ENCODE measurements at places on chromosomes 1 and 21.

GRCh38 chr1:21497466-21498061 is 11.7 kb upstream of the ALPL start:
- no peak for DNase-seq

GRCh38 chr1:151953409-151954094 is 40.1 kb downstream of the S100A10 start:
- no peak for DNase-seq

GRCh38 chr1:111222308-111223125 is 5.0 kb upstream of the CHI3L2 start:
- peak; percentile 64 for DNase-seq

DNA sequence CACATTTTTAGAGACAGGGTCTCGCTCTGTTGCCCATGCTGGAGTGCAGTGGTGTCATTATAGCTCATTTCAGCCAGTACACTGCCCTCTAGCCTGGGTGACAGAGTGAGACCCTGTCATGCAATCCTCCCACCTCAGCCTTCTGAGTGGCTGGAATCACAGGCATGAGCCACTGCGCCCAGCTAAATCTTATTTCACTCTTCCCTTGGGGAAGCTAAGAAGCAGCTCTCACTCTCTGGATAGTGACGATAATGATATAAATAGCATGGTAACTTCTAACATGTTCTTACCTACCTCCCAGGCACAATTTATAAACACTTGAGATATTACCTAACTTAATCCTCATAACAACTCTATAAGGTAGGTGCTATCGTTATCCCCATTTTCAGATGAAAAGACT is 24.9 kb downstream of the IQGAP3 start:
- DNase-seq: no peak

DNA sequence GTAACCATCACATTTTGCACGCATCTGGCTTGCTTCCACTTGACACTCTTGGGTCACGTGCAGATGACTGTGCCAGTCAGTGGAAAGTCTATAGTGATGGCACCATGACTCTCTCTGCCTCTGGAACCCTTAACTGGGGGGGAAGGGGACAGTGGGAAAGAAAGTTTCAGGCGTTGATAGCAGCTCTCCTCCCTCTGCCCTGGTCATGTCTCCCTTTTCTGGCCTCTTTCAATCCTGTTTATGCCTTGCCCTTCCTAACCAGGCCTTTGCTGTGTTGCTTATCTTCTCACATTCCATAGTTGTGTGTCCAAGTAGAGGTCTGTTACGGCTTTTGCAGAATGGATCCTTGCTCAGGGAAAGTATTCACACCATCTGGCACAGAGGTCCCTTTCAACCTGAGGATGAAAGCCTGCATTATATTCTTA is 93.5 kb downstream of the NRDC start:
- DNase-seq: no peak

All from activated T-cell treated with anti-CD3 and anti-CD28 coated beads for 48 hours (primary cell).